ENCODE measurements at places on chromosomes 4 and X.

DNA sequence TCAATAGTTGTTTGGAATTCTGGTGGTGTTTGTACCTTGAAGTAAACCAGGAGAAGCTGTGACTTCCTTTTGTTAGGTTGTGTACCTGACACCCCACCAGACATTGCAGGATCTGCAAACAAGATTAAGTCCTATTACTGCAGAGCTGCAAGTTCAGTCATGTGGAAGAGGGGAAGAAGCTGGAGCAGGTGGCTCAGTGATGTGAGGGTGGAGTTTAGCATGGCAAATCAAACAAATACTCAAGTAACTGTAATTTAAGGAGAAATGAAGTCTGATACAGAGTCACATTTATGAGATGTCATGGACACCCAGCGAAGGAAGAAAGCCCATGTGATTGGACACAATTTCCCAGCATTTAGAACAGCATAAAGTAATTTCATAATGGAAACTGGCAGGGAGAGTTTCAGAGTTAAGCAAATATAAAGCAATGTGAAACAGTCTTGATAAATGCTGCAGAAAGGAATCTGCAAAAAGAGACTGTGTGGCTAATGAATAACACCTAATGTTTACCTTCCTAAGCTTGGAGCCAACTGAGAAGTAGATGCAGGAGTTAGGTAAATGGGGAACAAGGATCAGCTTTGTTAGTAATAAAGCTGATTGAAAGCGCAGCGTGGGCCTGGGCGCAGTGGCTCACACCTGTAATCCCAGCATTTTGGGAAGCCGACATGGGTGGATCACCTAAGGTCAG lies 249.1 kb downstream of the GBA3 start:
- DNase-seq, result no peak

- no peak for DNase-seq
Measured at GRCh38 chr4:159979953-159980352, 877.1 kb downstream of the RAPGEF2 start.

- no peak for DNase-seq
Measured at GRCh38 chrX:151780621-151781020, 46.1 kb downstream of the CNGA2 start.

DNA sequence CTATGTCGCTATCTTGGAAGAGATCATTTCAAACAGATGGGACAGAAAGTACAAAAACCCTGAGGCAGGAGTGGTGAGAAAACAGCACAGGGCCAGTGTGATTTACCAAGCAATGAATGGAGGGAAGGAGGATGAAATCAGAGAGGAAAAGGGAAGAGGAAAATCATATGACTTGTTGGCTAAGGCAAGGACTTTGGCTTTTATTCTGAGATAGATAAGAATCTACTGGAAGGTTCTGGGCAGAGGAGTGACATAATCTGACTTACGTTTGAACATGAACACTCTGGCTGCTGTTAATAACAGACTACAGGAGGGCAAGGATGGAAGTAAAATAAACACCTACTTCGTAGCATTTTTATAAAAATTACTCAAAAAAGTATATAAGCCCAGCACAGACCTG lies 207.8 kb upstream of the SLC7A11 start:
- DNase-seq, result no peak

DNA sequence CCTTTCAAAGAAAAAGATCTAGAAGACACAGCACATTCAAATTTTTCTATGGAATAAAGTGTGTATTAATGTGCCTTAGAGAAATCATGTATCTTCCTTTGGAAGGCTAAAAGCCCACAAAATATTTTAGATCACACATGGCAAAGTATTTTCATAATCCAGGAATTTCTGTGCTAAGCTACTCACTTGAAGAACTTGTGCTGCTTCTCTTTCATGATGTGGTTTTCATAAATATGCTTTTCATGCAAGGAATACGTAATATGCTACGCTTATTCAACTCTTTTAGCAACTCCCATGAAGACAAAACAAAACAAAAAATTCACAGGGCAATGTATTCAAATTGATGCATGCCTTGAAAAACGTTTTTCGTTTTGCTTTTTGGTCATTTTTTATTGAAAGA lies 125.6 kb downstream of the ARHGAP24 start:
- no peak for DNase-seq

- DNase-seq, result no peak
Measured at GRCh38 chr4:159106636-159107035, 3.8 kb downstream of the RAPGEF2 start.

DNA sequence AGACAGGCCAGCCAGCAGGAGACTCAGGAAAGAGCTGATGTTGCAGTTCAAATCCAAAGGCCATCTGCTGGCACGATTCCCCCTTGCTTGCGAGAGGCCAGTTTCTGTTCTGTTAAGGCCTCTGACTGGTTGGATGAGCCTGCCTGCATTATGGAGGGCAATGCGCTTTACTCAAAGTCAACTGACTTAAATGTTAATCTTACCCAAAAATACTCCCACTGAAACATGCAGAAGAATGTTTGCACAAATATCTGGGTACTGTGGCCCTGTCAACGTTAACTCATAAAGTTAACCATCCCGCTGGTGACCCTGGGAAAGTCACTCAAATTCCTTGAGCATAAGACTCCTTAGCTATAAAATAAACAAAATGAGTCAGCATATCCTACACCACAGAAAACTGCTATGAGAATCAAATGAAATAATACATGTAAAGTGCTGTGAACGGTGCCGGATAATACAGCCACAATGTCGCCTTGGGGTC lies 326.4 kb downstream of the EVC2 start:
- no peak for DNase-seq

- DNase-seq, result no peak
Measured at GRCh38 chr4:118139241-118139640, 105.0 kb downstream of the NDST3 start.

- no peak for DNase-seq
Measured at GRCh38 chr4:24382381-24382780, 202.0 kb downstream of the DHX15 start.

GRCh38 chr4:159144112-159144694 lies 41.3 kb downstream of the RAPGEF2 start:
- no peak for DNase-seq

- no peak for DNase-seq
Measured at GRCh38 chr4:156374069-156374468, 420.4 kb upstream of the CTSO start.

DNA sequence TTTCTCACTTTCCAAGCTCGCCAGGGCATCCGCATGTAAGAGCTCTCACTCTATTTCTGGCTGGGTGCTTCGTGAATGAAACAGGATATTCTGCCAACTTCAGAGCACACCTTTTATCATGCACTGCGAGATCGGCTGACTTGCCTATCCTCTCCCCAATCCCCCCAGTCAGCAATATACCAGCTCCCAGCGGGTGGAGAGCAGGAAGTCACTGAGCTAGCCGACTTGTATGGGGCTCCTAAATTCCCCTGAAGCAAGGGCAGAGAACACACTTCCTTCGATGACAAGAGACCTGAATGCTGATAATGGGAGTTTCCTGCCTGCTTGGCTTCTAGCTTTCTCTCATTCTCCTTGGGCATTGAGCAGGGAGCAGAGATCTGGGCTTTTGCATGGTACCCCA lies 33.8 kb upstream of the MAMLD1 start:
- no peak for DNase-seq

DNA sequence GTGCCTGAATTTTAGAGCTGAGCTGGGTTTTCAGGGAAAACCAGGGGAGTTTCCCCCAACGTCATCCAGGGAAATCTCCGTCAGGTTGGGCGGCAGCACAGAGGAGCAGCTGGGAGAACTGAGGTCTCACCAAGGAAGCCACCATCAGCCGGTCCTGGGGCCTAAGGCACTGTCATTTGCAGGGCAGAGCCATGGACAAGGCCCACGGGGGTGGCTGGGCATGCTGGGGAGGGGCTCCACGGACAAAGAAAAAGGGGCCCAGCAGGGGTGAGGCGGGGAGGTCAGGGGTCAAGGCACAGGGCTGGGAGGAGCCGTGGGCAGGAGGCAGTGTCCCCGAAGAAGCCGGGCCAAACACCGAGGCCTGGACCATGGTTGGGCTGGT lies 109.8 kb downstream of the HMX1 start:
- DNase-seq, result no peak

- no peak for DNase-seq
Measured at GRCh38 chrX:124634363-124634762, 288.0 kb downstream of the SH2D1A start.

DNA sequence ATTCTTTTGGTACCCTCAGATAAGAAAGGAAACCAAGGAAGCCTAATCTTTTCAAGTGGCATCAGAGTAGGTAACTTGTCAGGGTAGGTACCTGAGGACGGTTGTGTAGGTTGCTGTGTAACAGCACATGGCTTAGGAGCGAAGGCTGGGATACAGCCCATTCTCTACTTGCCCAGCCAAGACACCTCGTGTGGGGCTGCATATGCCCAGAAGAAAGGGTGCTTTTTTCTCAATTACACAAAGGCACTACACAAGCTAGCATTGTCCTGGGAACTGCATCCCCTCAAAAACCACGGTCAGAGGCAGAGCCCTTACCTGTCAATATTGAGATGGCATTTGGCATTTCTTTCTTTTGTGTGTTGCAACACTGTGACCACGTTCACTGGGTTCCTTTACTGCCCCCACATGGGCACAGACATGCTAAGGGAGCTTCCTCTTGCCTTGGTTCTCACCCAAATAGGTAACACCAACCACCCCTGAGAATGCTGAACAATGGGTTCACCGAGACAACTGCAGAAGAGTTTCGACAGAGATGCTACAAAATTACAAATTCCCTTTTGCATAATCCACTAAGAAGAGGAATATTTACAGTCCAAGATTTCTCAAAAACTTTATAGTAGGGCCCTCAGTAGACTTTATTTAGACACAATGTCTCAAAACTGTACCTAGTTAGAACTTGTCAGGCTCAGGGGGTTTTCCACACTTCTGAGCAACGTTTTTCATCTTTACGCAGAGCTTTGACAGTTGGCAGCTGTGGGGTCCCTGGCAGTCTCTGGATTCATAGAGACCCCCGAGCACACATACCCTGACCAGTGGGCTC lies 35.8 kb upstream of the TNIP3 start:
- DNase-seq, result peak; percentile 50

GRCh38 chr4:4502694-4503311 lies 39.0 kb downstream of the STX18 start:
- peak; percentile 34 for DNase-seq

DNA sequence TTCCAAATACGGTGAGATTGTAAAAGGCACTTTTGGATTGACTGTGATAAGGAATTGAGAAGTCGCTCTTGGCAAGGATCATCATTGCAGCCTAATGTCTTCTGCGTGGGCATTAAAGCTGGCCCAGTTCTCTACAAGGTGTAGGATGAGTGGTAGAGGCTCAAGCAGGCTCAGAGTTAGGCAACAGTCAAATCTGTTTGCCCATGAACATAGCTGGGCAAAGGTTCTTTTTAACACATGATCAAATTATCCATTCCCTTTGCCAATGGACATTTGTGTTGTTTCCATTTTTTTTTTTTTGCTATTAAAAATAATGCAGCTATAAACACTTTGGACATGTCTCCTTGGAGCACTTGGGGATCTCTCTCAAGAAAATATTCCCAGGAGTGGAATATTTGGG lies 229.1 kb upstream of the FAT1 start:
- DNase-seq, result no peak

DNA sequence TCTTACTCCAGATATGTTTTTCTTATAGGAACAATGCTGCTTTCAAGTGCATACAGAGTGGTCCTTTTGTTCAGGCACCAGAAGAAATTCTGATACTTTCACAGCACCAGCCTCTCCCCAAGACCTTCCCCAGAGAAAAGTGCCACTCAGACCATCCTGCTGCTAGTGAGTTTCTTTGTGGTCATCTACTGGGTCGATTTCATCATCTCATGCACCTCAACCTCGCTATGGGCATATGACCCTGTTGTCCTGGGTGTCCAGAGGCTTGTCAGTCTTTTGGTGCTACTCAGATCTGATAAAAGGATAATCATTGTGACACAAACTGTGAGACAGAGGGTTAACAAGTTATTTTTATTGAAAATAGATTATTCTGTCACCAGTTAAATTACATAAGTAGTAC lies 39.5 kb downstream of the WDR13 start:
- DNase-seq, result no peak

- no peak for DNase-seq
Measured at GRCh38 chr4:2263926-2264321, 2.0 kb upstream of the MXD4 start.

GRCh38 chr4:44725166-44725565 lies 1.2 kb downstream of the GNPDA2 start:
- DNase-seq, result no peak

GRCh38 chr4:173761938-173762337 lies 231.9 kb upstream of the HAND2 start:
- no peak for DNase-seq

DNA sequence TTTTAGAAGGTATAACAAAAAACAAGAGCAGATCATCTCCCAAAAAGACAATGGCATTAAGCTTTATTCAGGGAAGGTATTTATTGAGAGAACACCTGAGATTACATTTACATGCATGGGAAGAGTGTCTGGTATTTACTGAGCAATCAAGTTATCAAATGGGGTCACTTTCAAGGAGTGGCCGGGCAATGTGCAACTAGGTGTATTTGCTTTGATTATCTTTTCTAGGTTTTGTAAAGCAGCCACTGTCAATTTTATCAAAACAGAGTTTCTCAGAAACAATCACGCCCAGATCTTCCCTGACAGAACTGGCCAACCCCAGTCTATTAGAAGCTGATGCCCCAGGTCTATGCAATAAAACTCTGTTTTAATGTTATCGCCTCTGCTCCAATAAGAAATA lies 169.5 kb downstream of the GLRA2 start:
- DNase-seq, result no peak

DNA sequence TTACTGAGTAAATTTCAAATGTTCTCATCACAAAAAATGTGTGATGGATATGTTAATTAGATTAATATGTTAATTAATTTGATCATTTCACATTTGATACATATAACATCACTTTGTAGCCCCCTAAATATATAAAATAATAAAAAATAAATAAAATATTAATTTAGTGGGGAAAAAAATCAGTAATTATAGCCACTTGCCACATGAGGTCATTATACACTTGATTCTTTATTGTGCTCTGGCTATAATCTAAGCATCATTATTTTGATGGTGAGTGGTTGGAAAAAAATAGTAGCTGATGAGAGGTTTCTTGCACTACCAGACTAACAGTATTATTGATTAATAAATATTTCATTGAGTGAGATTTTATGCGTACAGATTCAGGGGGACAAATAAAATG lies 57.4 kb downstream of the DCK start:
- DNase-seq, result no peak

- no peak for DNase-seq
Measured at GRCh38 chr4:4333265-4333706, 43.2 kb downstream of the ZBTB49 start.

DNA sequence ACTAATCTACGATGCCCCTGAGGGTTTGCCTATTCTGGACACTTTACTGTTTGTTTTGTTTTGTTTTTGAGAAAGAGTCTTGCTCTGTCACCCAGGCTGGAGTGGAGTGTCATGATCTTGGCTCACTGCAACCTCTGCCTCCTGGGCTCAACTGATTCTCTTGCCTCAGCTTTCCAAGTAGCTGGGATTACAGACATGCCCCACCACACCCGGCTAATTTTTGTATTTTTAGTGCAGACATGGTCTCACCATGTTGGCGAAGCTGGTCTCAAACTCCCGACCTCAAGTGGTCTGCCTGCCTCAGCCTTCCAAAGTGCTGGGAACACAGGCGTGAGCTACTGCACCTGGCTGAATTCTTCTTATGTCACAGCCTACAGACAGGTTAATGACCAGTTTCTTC lies 70.7 kb downstream of the MFAP3L start:
- no peak for DNase-seq
